ENCODE measurements at places on chromosomes 12 and 14.
A peak's percentile ranks its signal among the peaks of the same experiment; 100 is the strongest.

GRCh38 chr14:97706819-97707218, 909.6 kb downstream of the VRK1 start:
- DNase-seq, result no peak

DNA sequence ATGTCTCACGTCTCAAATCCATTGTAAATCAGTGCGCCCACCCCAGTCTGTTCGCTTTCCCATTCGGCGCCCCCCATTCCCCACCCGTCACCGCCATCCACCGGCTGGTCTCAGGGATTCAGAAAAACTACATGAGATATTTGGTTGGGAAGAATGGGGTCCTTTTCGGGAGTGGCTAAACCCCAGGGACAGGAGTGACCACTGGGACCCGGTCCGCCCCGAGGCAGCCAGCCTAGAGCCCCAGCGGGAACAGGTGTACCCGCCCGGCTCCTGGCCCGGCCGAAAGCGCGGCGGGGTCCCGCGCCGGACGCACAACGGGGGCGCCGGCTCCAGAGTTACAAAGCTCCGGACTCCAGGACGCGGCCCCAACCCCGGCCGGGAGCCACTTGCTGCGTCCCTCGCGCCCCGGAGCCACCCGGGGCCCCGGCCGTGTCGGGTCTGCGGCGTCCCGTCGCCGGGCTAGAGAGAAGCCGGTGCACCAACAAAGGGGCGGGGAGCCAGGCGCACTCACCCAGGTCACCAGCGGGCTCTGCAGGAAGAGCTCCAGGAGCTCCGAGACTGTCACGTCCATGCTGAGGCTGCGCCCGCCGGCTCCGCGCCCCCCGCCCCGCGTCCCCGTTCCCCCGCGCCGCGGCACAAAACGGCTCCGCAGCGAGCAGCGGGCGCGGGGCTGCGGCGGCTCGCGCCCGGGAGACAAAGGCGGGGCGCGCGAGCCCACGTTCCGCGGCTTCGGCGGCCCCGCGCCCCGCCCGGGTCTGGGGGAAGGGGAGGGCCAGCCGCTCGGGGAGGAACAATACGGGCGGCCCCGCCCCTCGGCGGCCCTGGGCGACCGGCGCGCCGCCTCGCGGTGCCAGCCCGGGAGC, at the start of gene CCDC88C:
Gene CCDC88C, minus strand, starts transcription at position 701 of the 863 bp plus-strand sequence. Its CDS starts 130 bp downstream, at position 571.
- peak; percentile 61 for DNase-seq

- DNase-seq, result no peak
These were observed 15.5 kb upstream of the CCER1 start for GRCh38 chr12:90970471-90970870.

DNA sequence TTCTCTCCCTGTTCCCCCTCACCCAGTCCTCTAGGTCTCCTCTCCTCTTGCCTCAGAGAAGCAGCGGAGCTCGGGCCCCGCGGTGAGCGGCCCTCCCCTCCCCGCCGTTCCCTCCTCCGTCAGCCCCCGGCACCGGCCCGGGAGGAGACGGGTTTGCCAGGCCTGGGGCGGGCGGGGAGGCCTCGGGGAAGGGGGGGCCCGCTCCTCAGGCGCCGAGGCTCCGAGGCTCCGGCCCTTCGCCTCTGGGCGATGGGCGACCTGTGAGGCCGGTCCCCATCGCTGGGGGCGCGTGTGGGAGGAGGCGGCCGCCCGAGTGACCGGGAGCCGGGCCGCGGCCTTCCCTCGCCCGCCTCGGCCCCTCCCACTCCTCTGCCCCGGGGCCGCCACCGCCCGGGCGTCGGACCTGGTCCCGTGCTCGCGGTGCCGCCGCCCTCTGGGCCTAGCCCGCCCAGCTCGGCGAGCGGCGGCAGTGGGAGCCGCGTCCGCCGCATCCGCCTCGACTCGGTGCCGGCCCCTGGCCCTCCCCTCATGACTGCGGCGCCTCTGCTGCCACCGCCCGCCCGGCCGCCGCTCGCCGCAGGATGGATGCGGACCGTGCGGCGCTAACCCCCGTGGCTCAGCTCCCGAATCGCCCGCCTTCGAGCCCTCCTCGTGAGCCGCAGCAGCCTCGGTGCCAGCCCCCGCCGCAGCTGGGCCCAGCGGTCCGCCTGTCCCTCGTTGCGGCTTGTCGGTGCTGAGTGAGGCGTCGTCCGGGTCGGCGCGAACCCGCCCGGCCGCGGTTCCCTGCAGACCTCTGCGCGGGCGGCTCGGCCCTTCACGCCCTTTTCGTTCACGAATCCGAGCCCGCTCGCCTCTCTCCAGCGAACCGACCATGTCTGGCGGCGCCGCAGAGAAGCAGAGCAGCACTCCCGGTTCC, 574 bp downstream of the WNK1 start:
- DNase-seq, result peak; percentile 5

- no peak for DNase-seq
These were observed 5.3 kb downstream of the KRT7 start for GRCh38 chr12:52238207-52238840.

DNA sequence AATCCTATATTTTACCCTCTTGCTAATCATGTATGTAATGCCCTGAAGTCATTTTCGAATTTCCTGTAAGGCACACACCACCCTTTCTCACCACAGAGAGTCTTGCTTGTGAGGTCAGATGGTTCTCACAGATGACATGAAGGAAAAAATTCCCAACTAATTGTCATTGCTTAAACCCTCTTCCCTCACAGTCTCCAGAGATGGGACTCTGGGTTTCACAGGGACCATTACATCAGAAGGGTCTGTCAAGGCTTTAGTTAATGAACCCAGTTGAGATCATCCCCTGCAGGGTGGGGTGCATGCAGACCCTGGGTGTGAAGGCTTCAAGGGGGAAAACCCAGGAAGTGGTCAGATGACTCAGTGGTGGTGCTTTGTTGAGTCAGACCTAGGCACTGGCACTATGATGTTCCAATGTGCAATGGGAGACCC, 229.6 kb downstream of the BCAT1 start:
- DNase-seq, result peak; percentile 2

DNA sequence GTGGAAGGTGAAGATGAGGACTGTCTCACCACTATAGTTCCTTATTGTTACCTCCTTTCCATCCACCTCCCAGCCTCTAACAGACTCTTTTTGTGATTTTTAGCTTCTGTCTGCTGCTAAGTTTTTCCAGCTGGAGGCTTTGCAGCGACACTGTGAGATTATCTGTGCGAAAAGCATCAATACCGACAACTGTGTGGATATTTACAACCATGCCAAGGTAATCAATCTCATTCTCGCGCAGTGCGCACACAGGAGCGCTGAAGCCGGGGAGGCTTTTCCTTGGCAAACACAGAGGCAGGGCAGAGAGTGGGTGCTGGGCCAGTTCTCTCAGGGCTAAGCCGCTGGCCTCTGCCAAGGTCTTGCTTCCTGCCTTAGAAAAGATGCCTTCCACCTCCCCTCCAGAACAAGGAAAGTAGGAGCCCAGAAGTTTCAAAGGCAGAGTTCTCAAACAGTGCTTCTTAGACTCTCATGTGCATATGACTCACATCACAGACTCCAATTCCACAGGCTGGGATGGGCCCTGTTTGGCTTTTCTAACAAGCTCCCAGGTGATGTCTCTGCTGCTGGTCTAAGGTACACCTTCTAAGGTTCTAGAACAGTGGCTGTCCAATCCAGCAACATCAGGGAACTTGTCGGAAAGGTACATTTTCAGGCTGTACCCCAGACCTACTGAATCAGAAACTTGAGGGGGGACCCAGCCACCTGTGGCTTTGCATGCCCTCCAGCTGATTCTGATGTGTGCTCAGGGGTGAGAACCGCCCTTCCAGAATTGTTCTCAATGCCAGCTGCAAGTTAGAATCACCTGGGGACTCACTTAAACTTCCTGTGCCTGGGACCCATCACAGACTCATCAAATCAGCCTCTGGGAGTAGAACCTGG, 33.8 kb upstream of the PWP1 start:
- DNase-seq, result no peak
